ENCODE measurements at places on chromosomes 1 and 21.

GRCh38 chr1:204065174-204065985, 7.5 kb upstream of the SOX13 start:
- H3K4me1 ChIP-seq: peaks cover 4% of the 10 kb centered on the region
- DNase-seq: no peak
- H3K4me3 ChIP-seq: no peak overlapping the region
- peaks cover 28% of the 10 kb centered on the region for H3K27me3 ChIP-seq

GRCh38 chr1:206591226-206591625, 21.0 kb downstream of the EIF2D start:
- peak overlapping the region; percentile 25 for H3K4me3 ChIP-seq
- H3K27me3 ChIP-seq: no peaks in the 10 kb centered on the region
- DNase-seq: no peak

DNA sequence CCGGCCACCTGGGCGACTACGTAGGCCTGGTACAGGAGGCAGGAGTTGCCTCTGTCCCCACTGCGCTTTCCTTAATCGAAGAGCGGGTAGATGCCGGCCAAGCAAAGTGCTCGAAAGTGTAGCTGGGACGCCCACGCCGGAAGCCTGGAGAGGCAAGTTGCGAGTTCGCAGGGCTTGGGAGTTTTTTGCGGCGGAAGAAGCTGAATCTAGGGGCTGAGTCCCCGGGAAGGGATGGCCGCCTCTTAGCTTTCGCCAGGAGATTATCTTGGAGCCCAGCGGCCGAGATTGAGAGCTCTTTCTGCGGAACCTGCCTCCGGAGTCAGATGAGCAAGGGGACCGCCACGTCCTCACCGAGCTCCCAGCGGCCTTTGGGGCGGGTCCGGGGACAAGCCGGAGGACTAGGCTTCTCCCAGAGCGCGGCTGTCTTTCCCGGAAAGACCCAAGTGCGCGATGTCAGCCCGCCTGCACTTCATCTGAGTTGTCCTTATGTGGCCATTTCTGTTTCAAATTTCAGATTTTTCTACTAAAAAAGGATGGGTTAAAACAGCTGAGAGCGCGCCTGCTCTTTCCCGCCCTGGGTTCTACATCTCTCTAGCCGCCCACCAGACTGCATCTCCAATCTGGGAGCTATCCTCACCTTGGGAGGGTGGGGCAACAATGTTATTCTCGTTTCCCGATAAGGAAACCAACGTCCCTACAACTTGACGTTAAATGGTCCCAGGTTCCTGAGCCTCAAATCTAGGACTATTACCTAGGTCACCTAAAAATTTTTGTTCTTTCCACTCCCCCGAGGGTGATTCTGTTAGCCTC, 12.4 kb upstream of the TBX15 start:
- H3K36me3 ChIP-seq: no peaks in the 10 kb centered on the region
- H3K27ac ChIP-seq: no peak overlapping the region
- H3K4me3 ChIP-seq: no peak overlapping the region

DNA sequence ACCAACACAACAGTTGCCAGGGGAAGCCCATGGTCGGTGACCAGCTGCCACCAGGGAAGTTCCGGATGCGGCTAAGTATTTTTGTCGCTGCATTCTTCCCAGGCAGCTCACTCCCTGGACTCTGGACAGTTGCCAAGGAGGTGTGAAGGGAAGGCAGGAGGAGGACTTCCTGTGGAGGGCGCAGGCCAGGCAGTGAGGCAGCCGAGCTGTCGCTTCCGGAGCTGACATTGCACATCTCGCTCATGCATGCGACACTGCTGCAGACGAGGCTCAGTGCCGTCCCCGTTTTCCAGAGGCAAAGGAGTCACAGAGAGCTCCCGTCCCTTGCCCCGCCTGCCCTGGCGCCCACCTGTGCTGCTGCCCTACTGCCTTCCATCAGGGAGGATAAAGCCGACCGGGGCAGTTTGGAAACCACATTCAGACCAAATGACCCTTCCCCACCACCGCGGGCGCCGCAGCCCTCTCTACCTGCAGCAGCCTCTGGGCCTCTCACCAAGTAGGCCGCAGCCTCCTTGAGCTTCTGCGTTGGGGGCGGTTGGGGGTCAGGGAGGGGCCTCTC, 81.4 kb downstream of the NENF start:
- no peak overlapping the region for H3K27ac ChIP-seq
- DNase-seq: no peak
- H3K36me3 ChIP-seq: no peaks in the 10 kb centered on the region
- H3K4me1 ChIP-seq: no peaks in the 10 kb centered on the region
- peaks cover 58% of the 10 kb centered on the region for H3K27me3 ChIP-seq

DNA sequence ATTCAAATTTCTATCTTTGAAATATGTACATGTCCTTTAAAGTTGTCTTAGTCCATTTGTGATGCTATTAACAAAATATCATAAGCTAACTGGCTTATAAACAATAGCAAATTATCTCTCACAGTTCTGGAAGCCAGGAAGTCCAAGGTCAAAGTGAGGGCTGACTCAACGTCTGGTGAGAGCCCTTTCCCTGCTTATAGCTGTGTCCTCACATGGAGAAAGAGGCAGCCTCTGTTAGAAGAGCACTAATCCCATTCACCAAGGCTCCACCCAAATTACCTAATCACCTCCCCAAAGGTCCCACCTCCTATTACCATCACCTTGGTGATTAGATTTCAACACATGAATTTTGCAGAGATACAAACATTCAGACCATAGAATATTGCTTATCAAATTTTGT, 450.1 kb upstream of the BEND5 start:
- no peak for DNase-seq
- no peak overlapping the region for H3K27ac ChIP-seq
- no peaks in the 10 kb centered on the region for H3K36me3 ChIP-seq
- H3K4me3 ChIP-seq: no peak overlapping the region

DNA sequence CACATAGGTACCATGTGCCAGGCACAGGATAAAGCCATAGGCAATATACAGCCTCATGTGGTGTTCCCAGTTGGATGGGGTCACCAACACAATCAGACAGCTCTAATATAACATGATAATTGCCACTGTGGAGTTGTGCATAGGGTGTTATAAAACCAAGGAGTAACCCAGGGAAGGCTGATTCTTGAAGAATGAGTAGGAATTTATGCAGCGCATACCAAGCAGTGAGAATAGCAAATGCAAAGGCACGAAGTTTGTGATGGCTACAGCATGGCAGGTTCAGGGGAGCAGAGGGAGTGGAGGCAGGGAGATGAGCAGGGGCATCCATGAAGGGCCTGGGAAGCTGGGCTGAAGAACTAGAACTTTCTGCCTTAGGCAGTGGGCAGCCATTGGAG, 20.4 kb upstream of the SLC2A1 start:
- no peaks in the 10 kb centered on the region for H3K36me3 ChIP-seq
- H3K27ac ChIP-seq: no peak overlapping the region
- H3K4me3 ChIP-seq: no peak overlapping the region
- H3K27me3 ChIP-seq: no peaks in the 10 kb centered on the region
- no peak for DNase-seq

DNA sequence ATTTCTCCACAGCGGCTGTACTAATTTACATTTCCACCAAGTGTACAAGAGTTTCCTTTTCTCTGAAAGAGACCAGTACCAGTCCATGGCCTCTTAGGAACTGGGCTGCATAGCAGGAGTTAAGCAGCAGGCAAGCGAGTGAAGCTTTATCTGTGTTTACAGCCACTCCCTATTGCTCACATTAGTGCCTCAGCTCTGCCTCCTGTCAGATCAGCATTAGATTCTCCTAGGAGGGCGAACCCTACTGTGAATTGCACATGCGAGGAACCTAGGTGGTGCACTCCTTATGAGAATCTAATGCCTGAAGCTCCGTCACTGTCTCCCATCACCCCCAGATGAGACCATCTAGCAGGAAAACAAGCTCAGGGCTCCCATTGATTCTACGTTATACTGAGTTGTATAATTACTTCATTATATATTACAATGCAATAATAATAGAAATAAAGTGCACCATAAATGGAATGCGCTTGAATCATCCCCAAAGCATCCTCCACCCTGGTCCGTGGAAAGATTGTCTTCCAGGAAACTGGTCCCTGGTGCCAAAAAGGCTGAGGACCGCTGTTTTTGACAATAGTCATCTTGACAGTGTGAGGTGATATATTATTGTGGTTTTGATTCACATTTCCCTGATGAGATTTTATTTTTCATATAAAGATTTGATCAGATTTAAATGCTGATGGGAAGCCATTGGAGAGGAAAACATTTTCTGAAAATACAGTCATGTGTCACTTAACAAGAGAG, 45.5 kb upstream of the MRPS6 start:
- no peak for DNase-seq
- H3K27me3 ChIP-seq: no peaks in the 10 kb centered on the region
- H3K4me3 ChIP-seq: no peak overlapping the region
- H3K36me3 ChIP-seq: peaks cover 2% of the 10 kb centered on the region
- H3K27ac ChIP-seq: no peak overlapping the region
- peaks cover 21% of the 10 kb centered on the region for H3K4me1 ChIP-seq

GRCh38 chr1:117070124-117070523, 10.0 kb downstream of the TTF2 start:
- H3K4me1 ChIP-seq: peaks cover 19% of the 10 kb centered on the region
- H3K27ac ChIP-seq: no peak overlapping the region
- no peak overlapping the region for H3K4me3 ChIP-seq
- H3K27me3 ChIP-seq: no peaks in the 10 kb centered on the region

- H3K27ac ChIP-seq: no peak overlapping the region
- no peaks in the 10 kb centered on the region for H3K36me3 ChIP-seq
- H3K4me3 ChIP-seq: no peak overlapping the region
- H3K27me3 ChIP-seq: peaks cover 37% of the 10 kb centered on the region
- DNase-seq: no peak
These were observed 30.1 kb upstream of the DNAJC6 start for GRCh38 chr1:65279070-65279779.
